ENCODE measurements at places on chromosomes 1 and 21.
A peak's percentile ranks its signal among the peaks of the same experiment; 100 is the strongest.

- DNase-seq: no peak
These were observed 113.2 kb upstream of the KAZN start for GRCh38 chr1:14485285-14485684.

- DNase-seq: peak; percentile 14
These were observed 138.0 kb upstream of the ARHGEF16 start for GRCh38 chr1:3316340-3316943.

GRCh38 chr1:235068158-235069121, 60.2 kb downstream of the TOMM20 start:
- no peak for DNase-seq

GRCh38 chr21:24023402-24023801, 1583.9 kb downstream of the MRPL39 start:
- DNase-seq: no peak

GRCh38 chr1:2231532-2232254, 3.6 kb downstream of the SKI start:
- peak; percentile 74 for DNase-seq

- no peak for DNase-seq
These were observed 2.1 kb downstream of the BRINP3 start for GRCh38 chr1:190475421-190476141.
